ENCODE measurements at places on chromosomes 5 and 9. TPM values are rescaled to one million over a fixed set of nuclear protein-coding genes. Genes with fewer than 3 reads are reported as not detected.
A peak's percentile ranks its signal among the peaks of the same experiment; 100 is the strongest.

GRCh38 chr9:131296906-131297500 lies 7.5 kb downstream of the PLPP7 start:
- DNase-seq, result no peak

- no peak for DNase-seq
Observed at GRCh38 chr9:15176836-15177235, 130.2 kb downstream of the TTC39B start.

DNA sequence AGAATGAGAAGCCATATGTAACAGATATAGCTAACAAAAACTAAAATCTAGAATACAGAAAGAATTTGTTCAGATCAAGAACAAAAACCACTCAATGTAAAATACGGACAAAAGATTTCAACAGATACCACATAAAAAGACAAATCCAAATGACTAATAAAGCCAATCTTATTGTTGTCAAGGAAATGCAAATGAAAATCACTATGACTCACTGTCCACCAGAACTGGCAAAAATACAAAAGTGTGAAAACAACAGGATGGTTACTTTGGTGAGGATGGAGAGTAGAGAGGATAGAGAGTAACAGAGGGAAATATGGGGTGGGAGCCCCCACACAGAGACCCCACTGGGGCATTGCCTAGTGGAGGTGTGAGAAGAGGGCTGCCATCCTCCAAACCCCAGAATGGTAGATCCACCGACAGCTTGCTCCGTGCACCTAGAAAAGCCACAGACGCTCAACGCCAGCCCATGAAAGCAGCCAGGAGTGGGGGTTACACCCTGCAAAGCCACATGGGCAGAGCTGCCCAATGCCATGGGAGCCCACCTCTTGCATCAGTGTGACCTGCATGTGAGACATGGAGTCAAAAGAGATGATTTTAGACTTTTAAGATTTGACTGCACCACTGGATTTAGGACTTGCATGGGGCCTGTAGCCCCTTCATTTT lies 15.2 kb upstream of the RHOBTB3 start:
- peak; percentile 82 for DNase-seq

Gene SLC36A2
- not detected for total RNA-seq

DNA sequence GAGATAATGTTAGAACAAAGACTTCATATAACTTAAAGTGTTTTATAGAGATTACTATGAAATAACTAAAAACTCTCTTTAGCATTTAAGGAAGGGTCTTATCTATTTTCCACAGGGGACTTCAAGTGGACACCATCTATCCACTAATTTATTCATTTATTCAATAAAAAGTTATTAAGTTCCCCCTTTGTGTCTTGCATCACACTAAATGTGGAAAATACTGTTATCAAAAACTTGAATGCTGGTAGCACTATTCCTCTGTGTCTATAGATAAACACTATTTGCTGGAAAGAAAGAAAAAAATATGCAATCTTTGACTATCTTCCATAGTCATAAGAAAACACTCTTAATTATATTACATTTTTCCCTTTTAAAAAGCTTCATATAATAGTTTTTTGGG lies 20.1 kb upstream of the ZNF622 start:
- DNase-seq, result no peak
